ENCODE measurements at places on chromosomes 4 and X.

DNA sequence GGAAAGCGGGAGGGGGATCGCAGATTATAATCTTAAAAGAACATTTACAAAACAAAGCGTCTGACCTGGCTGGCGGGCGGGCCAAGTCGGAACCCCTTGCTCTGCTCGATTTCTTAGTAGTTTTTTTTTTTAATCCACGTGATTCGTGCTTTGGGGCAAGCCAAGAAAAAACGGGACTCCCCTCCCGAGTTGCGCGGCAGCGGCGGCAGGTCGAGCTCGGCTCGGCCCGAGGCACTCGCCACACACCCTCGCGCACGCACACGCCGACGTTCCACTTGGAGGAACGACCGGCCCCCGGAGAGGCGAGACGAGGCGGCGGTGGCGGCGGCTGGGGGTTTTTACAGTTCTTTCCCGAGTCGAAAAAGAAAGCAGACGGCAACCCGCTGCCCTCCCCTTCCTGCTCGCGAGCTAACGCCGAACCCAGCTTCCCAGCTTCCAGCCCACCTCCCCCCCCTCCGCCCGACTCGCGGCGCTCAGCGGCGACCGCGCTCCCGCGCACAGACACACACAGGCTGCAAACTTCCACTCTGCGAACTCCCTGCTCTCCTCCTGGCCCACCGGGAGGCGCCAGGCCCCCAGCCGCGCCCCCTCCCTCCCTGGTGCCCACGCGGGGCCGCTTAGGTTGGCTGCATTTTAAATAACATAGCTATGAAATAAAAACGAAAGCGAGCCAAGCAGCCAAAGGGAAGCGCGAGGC is 1.2 kb downstream of the BCOR start:
- no peak for DNase-seq

DNA sequence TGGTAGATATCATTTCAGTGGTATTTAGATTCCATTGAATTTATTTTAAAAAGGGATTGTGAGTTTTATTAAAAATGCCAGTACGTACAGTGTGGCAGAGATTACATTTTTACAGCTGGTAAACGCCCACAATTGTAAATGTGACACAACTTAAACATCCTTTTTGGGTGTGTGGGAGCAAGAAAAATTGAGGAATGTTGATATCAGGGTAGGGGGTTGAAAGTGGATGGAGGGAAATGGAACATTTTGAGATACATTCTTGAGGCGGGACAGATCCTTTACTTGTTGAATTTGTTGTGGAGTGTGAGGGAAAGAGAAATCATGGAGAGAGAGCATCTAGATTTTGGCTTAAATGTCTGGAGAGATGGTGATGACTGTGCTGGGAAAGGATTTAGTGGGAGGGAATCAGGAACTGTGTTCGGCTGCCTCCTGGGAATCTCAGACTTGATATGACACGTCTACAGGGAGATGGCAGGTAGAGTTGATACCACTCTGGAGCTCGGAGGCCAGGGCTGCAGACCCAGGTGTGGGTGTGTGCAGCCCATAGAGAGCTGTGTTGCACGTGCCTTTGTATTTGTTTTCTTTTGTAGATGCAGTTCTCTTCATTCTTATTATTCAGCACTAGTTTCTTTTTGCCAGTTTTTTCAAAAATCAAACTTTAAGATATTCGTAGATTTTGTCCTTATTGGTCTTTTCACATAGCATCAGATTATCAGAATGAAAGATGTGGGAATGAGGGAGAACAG is 10.8 kb downstream of the TMEM131L start:
- DNase-seq: no peak

- no peak for DNase-seq
Observed at GRCh38 chrX:25067271-25068172, 51.8 kb upstream of the ARX start.

DNA sequence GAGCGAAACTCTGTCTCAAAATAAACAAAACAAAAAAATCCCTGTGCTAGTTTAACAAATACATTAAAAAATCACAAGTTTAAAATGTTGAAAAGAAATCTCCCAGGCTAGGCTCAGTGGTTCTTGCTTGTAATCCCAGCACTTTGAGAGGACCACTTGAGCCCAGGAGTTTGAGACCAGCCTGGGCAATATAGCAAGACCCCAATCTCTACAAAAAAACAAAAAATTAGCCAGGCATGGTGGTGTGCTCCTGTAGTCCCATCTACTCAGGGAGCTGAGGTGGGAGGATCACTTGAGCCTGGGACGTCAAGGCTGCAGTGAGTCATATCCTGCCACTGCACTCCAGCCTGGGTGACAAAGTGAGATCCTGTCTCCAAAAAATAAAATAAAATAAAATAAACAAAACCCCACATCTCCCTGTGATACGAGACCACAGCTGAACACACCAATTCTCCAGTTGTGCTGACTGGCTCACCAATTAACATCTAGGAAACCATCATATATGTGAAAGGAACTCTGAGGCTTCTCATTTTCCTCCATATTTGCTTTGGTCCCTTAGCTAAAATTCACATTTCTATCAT is 7.3 kb downstream of the RPS4X start:
- DNase-seq: no peak

GRCh38 chr4:184688447-184688846 is 38.9 kb downstream of the PRIMPOL start:
- no peak for DNase-seq

DNA sequence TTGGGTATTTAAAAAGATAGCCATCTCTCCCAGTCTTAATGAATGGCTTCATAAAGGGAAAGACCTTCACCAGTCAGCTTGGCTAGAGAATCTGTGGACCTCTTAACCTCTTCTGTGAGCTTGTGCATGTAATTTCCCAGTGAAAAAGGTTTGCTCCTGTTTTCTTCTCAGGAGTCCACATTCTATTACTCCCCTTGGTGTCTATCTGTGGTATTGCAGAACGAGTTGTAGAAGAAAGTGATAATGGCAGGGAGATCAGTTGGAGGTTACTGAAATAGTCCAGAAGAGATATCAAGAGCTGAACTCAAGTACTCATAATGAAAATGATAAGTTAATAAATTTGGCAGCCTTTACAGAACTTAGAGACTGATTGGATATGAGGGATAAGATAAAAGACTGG is 16.5 kb upstream of the VAMP7 start:
- DNase-seq: no peak

DNA sequence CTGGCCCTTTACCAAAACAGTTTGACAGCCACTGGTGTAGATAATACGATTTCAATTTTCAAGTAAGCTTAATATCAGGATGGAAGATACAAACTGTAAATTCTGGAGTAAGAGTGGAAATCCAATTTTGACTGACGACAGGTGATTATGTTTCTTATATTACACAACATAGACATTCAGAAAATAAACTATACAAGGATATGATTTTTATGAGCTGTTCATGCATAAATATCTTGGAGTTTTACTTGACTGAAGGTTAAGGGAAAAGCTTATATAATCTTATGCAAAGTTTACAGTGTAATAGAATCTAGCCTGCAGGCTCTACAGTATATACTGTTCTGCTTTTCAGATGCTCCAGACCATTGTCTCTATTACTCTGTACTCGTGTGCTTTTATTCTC is 1672.3 kb downstream of the ARAP2 start:
- no peak for DNase-seq

DNA sequence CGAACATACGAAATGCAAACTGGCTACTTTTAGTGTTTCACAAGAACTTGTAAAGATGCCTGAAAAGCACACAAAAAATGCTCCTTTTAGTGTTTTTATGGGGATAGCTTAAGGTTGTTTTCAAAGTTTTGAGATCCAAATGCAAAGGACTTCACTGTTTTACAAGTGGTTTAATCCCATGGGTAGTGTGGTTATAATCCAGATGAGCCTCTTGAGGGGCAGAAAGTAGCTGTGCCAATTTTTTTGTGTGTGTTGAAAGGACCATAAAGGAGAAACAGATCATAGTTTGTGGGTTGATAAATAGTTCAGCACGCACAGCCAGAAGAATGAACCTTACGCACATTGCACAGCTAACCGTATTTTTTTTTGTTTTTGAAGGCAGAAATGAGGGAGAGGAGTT is 126.9 kb upstream of the GIMD1 start:
- DNase-seq: no peak

DNA sequence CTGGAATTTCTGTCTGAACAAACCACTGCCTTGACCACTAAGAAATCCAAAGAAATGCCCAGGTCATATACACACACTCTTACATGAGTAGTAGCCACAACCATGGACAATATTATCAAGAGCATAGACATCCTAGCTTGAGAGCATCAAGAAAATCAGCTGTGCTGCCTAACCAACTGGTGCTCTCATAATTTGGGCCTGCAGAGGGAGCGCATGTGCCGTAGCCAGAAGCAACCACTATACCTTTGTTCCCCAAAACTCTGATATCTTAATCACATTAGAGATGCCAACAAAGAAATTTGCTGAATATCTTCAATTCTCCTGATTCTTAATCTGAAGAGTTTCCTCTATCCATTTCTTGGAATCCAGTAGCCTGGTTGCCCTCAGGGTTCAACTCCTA is 163.6 kb downstream of the ZNF674 start:
- DNase-seq: no peak

DNA sequence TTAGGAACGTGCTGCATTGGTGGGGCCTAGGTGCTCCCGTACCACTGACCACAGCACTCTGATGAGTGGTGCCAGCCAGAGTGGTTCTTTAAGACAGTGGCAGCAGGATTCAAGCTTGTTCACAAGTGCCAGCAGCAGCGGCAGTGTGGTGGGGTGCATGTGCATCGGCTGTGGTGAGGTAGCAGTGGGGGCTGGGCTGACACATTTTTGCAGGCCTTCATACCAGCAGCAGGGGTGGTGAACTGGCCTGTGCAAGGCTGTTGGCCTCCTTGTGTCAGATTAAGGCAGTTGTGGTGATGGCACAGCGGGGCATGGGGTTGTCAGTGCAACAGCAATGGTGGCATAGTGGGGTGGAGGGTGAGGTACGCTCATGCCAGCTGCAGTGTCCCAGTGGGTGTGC is 131.4 kb downstream of the PABPC4L start:
- no peak for DNase-seq

DNA sequence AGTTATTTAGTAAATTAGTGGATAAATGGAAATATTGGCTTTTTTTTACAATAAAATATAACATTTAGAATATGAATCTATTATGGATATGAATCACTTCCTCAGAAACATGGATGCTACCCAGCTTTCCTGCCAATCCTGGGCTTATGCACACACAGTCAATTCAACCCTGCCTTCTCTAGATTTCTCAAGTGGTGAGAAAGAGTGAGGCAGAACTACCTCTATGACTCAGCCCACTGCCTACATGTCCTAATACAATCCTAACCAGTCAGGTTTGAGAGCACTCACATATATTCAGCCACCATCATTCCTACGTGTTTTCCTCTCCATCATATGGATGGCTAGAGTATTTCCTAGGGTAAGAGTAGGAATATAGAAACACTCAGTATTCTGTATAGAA is 91.1 kb upstream of the ANKRD50 start:
- DNase-seq: no peak

GRCh38 chr4:26931966-26932365 is 71.3 kb downstream of the STIM2 start:
- DNase-seq: no peak

- DNase-seq: no peak
Observed at GRCh38 chr4:118586357-118586790, 98.8 kb upstream of the METTL14 start.

DNA sequence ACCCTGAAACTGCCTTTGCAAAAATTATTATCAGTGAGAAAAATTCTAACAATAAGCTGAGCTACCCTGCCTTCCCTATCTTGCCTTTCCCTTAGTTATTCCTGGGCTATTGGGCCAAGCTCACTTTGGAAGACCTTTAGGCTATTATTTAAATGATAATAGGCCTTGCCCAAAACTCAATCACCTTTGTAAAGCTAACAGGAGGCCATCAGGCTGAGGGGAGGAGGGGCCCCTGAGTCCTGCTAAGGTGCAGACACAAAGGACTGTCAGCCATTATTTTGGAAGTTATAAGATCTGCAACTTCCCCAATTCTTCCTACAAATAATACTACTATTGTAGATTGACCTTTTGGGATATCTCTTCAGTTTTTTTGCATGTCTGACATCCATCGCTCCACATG is 278.8 kb upstream of the DIAPH2 start:
- no peak for DNase-seq

DNA sequence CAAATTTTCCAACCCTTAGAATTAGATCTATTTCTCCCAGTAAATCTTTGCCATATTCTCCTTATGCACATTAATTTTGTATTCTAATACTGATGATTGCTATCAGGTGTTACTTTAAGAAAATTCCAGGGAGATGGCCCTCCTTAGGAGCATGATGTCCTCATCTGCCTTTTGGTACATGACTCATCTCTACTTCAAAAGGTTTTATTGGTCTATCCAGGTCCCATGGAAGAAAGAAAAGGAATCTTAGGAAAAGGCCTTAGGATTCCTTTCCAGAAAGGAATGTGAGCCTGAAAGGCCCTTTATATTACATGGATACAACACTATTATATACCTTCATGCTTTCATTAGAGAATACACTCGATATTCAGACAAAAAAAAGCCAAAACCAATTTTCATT is 968.2 kb downstream of the STIM2 start:
- DNase-seq: no peak

GRCh38 chr4:157824021-157824420 is 348.8 kb downstream of the GASK1B start:
- no peak for DNase-seq

DNA sequence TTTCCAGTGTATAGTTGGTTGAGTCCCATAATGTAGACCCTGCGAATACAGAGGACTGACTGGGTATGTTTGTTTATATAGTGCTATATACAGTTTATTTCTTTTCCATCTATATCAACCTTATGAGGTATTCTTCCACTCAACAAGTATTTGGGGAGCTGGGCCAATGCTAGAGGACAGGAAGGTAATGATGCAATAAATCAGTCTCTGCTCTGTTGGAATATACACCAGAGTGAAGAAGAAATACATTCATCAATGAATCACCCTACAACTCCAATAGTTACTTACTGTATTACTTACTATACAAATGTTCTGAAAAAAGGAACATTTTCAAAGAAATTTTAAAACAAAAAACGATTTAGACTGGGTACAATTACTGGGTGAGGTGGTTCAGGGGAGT is 2.1 kb upstream of the ARSJ start:
- DNase-seq: no peak

DNA sequence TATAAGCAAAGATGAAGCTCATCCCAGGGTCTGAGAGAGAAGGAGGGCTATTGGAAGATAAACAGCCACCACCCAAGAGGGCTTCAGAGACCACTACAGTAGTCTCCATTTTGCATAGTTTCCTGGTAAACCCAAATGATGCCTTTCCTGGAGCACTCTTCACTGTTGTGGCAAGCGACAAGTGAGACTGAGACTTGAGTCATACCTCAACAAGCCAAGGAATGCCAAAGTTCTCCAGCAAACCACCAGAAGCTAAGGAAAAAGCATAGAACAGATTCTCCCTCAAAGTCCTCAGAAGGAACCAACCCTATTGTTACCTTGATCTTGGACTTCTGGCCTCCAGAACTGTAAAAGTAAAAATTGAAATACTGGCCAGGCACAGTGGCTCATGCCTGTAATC is 65.9 kb downstream of the LARP7 start:
- no peak for DNase-seq

DNA sequence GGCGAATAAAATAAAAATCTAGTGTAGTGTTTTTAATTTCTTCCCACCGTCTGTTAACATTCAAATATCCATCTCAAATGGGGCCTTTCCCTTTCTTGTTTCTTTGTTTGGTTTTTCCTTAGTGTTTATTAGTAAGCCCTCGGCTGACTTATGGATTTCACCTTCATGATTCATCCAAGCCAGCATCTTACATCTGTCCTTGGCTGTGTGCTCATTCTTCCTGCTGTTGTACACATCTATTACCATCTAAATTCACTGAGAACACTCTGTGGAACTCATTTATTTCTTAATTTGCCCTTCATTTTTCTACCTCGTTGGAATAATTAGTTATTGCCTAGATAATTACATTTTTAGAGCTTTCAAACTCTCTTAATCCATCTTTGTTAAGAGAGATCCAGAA is 84.9 kb downstream of the SPCS3 start:
- DNase-seq: no peak

All from thymus (tissue), 14 donors.